ENCODE measurements at places on chromosomes 1 and 21.

DNA sequence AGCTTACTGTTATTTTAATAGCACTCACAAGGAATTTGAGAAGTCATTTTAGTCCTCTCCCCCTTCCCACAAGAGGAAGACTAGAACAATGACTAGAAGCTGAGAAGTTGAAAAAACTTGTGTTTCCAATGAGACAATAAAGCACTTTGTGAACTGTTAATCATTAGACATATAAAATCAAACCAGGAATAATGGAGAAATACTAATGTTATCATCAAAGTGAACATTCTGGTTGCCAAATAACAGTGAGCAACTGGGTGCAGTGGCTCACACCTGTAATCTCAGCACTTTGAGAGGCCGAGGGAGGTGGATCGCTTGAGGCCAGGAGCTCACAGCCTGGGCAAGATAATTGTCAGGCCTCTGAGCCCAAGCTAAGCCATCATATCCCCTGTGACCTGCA is 54.0 kb upstream of the RASAL2 start:
- no peak for DNase-seq

DNA sequence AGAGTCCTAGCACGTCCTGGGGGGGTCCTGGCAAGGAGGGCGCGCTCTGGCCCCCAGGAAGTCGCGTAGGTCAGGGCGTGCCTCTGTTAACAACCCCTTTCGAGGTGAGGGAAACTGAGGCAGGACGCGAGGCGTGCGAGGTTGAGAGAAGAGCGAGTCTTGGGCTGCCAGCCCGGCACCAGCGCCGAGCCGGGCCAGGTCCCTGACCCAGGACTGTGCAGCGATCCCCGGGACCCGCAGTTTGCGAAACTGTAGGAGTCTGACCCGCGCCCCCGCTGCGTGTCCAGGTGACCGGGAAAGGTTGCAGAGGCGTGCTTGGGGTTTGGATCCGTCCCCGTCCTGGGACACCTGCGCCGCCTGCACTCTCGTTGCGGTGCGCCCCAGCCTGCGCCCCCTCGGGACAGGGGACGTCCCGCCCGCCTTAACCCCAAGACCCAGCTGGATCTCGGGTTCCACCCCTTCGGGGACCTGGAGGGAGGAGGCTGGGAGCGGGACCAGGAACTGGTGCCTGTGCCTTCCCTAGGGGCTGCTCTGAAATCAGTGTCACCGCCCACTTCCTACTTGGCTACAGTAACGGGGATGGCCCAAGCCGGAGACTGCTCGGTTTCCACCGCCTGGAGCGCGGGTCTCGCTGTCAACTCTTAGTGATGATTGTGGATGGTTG is 493 bp downstream of the DISC1 start:
- no peak for DNase-seq

DNA sequence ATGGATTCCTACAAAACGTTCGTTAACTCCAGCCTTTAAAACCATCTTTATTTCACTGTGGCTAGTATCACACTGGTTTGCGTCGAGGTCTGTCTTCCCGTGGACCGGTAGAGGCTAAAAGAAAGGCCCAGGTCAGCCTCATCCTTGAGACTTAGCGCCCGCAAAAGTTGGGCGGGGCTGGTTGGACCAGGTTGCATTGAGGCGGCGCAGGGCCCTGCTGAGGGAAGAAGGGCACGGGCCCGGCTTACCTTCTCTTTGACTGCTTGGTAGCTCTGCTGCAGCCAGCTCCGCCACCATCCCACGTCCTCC is 455 bp downstream of the BSDC1 start:
- DNase-seq, result no peak

DNA sequence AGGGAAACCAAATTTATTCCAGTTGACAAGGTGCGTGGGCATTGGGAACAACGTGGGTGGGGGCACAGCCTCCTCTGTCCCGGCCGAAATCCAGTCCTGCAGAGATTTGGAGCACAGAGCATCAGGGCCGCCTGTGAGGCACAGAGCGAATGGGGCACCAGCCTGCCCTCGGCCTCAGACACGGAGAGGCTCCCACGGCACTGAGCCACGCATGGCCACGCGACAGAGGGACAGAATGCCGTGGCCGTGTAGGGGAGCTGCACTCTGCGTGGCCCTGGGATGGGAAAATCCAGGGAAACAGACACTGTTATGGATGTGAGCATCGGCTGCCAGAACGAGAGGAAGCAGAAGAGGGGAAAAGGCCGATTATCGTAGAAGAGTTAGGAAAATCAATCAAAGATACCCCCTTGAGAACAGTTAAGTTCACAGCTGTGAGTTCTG is 13.5 kb upstream of the C1orf159 start:
- DNase-seq, result no peak

GRCh38 chr1:165436994-165437393 is 7.9 kb downstream of the RXRG start:
- no peak for DNase-seq

GRCh38 chr1:195450794-195451193 is 1157.4 kb downstream of the KCNT2 start:
- no peak for DNase-seq

GRCh38 chr1:232441036-232441411 is 188.9 kb downstream of the SIPA1L2 start:
- no peak for DNase-seq

DNA sequence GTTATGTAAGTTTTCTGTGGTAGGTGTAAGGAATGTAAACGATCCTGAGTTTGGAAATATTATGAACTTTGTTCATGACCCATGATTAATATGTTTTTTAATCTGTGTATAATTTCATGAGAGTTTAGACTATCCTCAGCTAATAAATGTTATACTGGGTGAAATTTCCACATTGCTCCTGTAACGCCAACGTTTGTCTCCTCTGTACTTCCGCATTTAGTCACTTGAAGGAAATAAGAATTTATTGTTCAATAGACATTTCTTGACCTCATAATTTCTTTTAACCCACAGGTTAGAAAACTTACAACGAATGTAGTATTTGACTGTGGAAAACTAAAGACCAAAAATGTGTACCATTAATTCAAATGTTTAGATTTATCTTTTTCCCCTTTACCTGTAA is 876 bp downstream of the KCNJ15 start:
- DNase-seq, result no peak

DNA sequence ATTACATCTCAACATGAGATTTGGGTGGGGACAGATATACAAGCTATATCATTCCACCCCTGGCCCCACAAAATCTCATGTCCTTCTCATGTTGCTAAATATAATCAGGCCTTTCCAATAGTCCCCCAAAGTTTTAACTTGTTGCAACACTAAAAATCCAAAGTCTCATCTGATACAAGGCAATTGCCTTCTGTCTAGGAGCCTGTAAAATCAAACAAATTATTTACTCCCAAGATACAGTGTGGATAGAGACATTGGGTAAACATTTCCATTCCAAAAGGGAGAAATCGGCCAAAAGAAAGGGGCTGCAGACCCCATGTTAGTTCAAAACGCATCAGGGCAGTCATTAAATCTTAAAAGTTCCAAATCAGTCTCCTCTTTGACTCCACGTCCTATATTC is 47.0 kb downstream of the SYT14 start:
- DNase-seq, result no peak

GRCh38 chr1:201013031-201013485 is 10.5 kb downstream of the KIF21B start:
- DNase-seq, result no peak
